KBM-7 (cell line): ENCODE measurements at places on chromosomes 1 and 21.

DNA sequence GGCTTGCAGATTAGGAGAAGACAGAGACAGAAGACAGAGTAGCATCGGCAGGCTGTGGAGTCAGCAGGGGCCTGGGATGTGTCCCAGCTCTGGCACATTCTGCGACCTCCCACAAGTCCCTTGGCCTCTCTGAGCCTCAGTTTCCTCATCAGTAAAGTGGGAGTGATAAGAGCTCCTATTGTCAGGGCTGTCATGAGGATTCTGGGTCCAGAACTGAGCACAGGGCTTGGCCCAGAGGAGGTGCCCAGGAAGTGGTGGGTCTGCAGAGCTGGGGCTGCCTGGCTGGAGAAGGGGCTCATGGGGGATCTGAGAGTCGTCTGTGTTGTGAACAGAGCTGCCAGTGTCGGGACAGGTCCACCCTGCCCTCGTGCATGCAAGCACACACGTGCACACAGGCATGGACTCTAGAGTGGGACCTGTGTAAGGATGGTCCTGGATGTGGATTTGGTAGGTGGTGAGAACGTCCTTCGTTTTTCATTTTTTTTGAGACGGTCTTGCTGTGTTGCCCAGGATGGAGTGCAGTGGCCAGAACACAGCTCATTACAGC lies 262.9 kb downstream of the PTPRU start:
- no peak for DNase-seq

DNA sequence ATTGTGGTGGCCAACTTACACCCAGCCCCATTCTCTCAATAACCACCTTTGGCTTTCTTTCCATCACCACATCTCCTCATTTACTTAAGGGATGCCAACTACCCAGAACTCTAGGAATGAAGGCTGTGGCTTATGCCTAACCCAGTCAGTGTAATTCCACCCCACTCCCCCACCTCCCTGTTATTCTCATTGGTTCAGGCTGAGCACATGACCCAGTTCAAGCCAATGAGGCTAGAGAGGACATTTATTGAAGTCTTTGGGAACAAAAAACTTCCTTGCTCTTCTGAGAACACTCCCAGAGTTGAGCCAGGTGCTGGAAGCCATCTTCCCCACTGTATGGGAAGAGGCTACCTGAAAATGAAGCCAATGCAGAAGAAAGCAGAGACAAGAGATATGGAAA lies 22.8 kb upstream of the CD2 start:
- DNase-seq: no peak

DNA sequence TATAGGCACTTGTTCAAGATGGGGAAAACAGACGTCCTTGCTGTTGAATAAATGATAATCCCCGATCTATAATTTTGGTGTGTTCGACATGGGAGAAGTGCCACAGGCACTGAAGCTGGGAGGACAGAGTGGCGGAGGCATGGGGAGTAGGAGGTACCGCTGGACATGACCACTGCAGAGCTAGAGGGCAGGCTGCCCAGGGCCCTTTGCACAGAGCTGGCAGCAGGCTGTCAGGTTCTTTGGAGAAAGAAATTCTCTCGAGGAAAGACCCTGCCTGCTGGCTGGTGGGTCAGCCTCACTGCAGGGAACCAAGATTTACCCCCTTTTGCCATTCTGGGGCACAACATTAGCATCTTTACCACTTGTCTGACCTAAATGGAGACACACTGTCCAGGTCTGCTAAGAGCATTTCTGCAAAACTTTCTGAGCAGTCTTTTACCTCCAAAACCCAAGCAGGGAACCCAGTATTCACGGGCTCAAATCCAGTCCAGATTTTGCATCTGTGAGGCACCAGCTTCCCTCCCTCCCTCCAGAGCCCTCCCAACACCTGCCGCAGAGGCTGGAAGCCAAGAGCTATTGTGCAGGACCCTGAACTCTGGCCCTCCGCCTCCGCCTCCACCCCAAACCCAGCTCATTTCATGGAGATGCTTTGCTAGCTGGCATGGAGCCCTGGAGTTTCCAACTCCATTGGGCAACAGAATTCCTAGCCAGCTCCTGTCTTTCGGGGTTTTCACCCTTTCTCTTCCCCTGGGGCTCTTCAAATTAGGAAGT lies 142.3 kb downstream of the PLXNA2 start:
- DNase-seq: no peak

GRCh38 chr21:44354775-44355771 lies 1.7 kb downstream of the TRPM2 start:
- peak; percentile 58 for DNase-seq

GRCh38 chr1:192630521-192631287 lies 5.2 kb upstream of the RGS13 start:
- no peak for DNase-seq

DNA sequence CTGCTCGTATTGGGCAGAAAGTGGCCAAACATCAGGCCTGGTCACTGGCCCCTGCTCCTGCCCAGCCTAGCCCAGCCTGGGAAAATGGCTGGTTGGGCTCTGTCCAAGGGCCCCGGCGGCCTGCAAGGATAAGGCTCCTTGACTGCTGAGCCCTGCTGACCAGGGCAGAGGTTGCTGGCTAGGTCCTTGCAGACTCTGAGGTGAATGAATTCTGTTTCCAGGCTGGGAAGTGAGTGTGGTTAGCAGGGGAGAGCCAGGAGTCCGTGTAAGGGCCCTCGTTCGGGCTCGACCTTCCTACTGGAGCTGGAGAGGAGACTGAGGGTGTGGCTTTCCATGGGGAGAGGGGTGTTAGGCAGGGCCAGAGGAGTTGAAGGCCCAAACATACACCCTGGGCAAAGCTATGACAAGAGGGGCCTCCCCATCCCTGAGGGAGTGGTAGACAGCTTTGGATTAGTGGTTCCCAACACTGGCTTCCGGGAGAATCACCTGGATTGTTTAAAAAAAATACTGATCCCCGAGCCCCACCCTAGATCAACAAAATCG lies 20.6 kb downstream of the CSF1 start:
- no peak for DNase-seq

DNA sequence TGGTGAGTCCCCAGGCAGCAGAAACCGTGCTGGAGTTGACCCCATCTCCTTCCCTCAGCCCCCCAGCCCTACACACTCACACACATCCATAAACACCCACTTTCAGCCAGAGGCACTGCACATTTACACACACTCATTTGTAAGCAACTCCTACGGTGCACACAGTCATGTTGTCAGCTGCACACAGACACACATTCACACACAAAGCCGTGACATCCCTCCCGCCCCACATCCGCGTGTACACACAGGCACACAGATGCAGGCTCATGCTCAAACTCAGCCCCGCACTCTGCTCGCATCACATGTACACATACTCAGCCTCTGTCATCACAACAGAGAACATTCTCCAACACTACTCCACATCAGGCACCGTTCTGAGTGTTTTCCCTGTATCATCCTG lies 47.6 kb downstream of the LACTBL1 start:
- DNase-seq: no peak

GRCh38 chr21:29377266-29377665 lies 78.5 kb downstream of the BACH1 start:
- DNase-seq: no peak

- no peak for DNase-seq
These were observed 117.1 kb downstream of the NRIP1 start for GRCh38 chr21:14947613-14948160.

DNA sequence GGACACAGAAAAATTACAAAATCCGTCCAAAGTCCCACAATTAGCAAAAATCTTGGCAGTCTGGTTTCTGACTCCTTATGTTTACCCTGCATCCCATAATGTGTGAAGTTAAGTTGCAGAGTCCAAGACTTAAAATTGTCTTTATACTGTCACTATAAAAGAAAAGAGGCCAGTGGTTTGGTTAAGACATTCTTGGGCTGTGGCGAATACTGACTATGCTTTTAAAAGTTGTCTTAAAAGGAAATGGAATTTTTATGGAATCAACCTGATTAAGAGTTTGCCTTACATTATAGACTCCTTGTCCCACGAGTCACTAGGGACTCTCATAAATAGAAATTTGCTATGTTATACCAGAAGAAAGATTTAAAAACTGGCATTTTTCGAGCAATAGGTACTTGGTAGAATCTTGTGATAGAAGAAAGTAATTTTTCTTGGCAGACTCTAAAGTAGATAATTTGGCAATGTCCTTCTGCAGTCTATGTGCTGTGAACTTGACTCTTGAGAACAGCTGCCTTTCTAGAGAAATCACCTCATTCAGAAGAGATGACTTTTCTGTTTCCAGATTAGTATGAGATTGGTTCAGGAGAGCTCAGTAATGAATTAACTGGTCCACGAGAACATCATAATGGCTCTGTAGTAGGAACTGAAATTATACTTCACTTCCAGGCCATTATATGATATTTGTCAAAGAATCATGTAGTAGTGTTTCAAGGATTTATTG lies 31.8 kb downstream of the NTNG1 start:
- no peak for DNase-seq

DNA sequence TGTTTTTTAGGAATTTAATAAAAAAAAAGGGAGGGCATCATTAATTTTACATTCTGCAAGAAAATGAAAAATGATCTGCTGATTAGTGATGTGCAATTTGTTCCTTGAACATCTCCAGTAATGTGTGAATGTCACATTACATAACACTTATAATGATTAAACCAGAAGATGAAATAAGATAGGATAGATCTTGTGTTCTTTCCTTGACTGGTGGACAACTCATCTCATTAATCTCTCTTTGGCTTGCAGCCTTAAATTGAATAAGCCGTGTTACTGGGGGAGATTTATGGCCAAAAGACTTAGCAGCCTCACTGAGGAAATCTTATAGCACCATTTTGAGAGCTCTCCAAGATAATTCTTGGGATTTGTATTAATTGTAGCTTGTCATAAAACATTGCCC lies 217.2 kb downstream of the ST6GALNAC3 start:
- no peak for DNase-seq

DNA sequence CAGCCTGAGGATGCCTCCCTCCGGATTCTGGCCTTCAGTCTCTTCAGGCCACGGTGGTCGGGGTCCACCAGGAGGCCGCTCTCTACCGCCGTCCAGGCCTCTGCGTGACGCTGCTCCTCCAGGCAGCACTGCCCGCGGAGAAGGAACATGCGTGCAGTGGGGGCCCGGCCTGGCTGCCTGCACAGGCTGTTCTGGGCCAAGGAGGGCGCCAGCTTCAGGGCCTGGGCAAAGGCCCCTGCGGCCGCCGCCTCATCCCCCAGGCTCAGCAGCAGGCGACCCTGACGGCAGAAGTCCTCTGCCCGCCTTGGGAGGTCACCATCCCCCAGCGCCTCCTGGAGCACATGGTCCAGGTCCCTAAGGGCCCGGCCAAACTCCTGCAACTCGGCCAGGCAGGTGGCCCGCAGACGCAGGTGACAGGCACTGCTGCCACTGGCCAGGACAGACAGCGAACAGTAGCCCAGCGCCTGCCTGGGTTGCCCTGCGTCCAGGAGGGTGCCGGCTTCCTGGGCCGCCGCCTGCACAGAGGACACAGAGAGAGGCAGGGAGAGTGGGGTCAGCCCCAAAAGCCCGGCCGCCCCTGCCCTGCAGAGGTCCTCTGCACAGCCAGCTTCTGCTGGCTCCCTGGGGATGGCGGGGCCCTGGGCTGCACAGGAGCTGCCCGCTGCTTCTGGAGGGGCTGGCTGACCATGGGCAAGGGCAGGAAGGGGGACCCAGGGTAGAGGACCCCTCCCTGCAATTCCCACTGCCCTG lies 8.7 kb upstream of the MMEL1 start:
- no peak for DNase-seq

- DNase-seq: no peak
These were observed 7.4 kb downstream of the OR2T10 start for GRCh38 chr1:248590055-248590454.

GRCh38 chr1:84246213-84246612 lies 55.3 kb upstream of the SAMD13 start:
- DNase-seq: peak; percentile 24

DNA sequence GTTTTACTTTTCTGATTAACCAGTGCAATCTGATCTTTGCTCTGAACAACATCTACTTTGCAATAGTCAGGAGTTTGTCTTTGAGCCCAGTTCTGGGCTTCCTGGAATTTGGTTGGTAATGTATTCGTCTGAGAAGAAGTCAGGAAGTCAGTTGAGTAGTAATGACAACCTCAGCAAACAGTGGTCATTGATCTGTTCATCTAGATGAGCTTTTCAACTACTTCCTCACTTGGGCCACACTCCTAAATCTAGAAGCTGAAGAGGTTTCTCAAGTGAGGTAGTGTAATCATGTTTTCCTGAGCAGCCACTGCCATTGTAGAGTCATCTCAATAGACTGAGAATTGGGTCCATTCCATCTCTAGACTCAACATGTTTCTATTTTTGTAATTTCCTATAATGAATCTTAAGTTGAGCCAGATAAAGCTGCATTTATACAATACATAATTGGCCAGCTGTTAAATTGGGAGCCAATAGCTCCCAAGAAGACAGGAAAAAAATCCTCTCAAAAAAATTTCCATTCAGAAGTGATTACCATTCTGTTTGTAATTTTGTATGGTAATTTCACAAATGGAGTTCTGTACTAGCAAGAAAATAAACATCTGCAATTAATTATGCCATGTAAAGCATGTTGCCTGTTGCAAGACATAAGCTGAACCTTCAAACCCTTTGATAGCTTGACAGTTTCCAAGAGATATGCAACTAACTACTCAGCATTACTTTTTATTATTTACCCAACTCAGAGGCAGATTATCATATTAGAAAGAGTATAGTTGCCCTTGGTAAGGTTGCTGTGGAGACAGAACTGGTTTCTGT lies 49.6 kb downstream of the WDR64 start:
- DNase-seq: no peak

DNA sequence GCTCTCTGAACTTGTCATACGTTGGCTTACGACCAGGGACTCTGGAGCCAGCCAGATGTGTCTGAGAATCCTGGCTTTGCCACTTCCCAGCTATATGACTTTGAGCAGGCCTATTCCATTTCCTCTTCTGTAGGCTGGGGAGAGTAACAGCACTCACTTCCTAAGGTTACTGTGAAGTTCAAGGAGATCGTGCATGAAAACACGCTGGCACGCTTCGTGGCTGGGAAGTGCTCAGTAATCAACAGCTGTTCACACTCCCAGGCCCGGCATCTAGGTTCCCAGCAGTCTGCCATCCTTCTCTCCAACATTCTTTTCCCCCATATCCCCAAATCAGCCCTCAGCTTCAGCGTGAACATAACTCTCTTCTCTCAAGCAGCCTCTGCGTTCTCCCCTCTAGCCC lies 2.0 kb downstream of the ASCL5 start:
- DNase-seq: no peak

- DNase-seq: no peak
These were observed 72.5 kb downstream of the RUNX3 start for GRCh38 chr1:24857507-24858133.

- DNase-seq: no peak
These were observed 100.9 kb upstream of the HMGB4 start for GRCh38 chr1:33762962-33763361.

- DNase-seq: no peak
These were observed 207.3 kb downstream of the FOXD2 start for GRCh38 chr1:47645151-47645550.

DNA sequence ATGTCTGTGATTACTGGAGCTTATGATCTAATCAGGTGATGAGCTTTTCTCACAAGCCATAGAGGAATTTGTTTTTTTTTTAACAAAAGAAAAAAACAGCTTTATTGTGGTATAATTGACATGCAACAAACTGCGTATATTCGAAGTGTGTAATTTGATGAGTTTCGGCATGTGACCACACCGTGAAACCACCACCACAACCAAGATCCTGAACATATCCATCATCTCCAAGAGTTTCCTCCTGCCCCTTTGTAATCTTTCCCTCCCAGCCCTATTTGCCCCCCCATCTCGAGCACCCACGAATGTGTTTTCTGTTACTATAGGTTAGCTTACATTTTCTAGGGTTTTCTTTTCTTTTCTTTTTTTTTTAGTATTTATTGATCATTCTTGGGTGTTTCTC lies 4.7 kb downstream of the PGBD2 start:
- DNase-seq: no peak

- DNase-seq: no peak
These were observed 123.2 kb downstream of the SLC30A10 start for GRCh38 chr1:219805191-219805590.
